ENCODE measurements at places on chromosomes 4 and X. TPM values are rescaled to one million over a fixed set of nuclear protein-coding genes. Genes with fewer than 3 reads are reported as not detected.

The SRP72 gene
- 91.5 TPM for polyA plus RNA-seq

The GPR119 gene
- not detected for polyA plus RNA-seq

The AKAP4 gene
- not detected for polyA plus RNA-seq

The BMP2K gene
- 19.6 TPM for polyA plus RNA-seq

The VEGFC gene
- polyA plus RNA-seq = 4.8 TPM

The ATP2B3 gene
- 18.4 TPM for polyA plus RNA-seq

The DUX4 gene
- 0.68 TPM for polyA plus RNA-seq

The PCDH19 gene
- polyA plus RNA-seq = 60.0 TPM

The KIF4A gene
- polyA plus RNA-seq = 9.4 TPM

The FHIP1A gene
- 0.32 TPM for polyA plus RNA-seq

The NCAPG gene
- 18.1 TPM for polyA plus RNA-seq

The MGST2 gene
- polyA plus RNA-seq = 24.2 TPM

The CFI gene
- 24.9 TPM for polyA plus RNA-seq

The DLG3 gene
- 47.9 TPM for polyA plus RNA-seq

The OPRPN gene
- polyA plus RNA-seq = not detected

The RASGEF1B gene
- polyA plus RNA-seq = 42.8 TPM

The CXCL9 gene
- not detected for polyA plus RNA-seq

The GK2 gene
- polyA plus RNA-seq = not detected

The DCAF12L1 gene
- 0.38 TPM for polyA plus RNA-seq

The EXOC1L gene
- polyA plus RNA-seq = not detected

The PPARGC1A gene
- polyA plus RNA-seq = 12.2 TPM

The CT47A1 gene
- not detected for polyA plus RNA-seq

The SLC4A4 gene
- 111 TPM for polyA plus RNA-seq

The PGAM4 gene
- polyA plus RNA-seq = 0.51 TPM

The BGN gene
- polyA plus RNA-seq = 136 TPM

The CLCN5 gene
- 8.8 TPM for polyA plus RNA-seq

The XG gene
- polyA plus RNA-seq = 0.30 TPM

The LANCL3 gene
- polyA plus RNA-seq = 4.9 TPM

The NIPAL1 gene
- 1.4 TPM for polyA plus RNA-seq

The ASMT gene
- 0.57 TPM for polyA plus RNA-seq

The CAPN6 gene
- polyA plus RNA-seq = 1.3 TPM

The MAGEA2 gene
- not detected for polyA plus RNA-seq

The LNX1 gene
- 9.5 TPM for polyA plus RNA-seq

Data from spinal cord (tissue), 10 donors.